Airway epithelial cell (primary cell): ENCODE measurements at places on chromosomes 11 and 22. TPM values are rescaled to one million over a fixed set of nuclear protein-coding genes. Genes with fewer than 3 reads are reported as not detected.

SMC1B gene
- not detected in 2 replicates for total RNA-seq

TAF10 gene
- total RNA-seq: 66.9 and 85.6 TPM in 2 replicates

CABP7 gene
- not detected in 2 replicates for total RNA-seq

KBTBD3 gene
- 3.6 and 4.1 TPM in 2 replicates for total RNA-seq

HTR3A gene
- not detected in 2 replicates for total RNA-seq

SLC15A3 gene
- 0.05 and 0.07 TPM in 2 replicates for total RNA-seq

LDHAL6A gene
- not detected in 2 replicates for total RNA-seq

TYR gene
- total RNA-seq: not detected in 2 replicates

MRGPRX3 gene
- 0.21 TPM in 1 of 2 replicates, not detected in the other for total RNA-seq

TRIM29 gene
- total RNA-seq: 314 and 489 TPM in 2 replicates

RIC3 gene
- total RNA-seq: 0.14 and 0.23 TPM in 2 replicates

PSMD13 gene
- total RNA-seq: 203 and 237 TPM in 2 replicates

PARVG gene
- not detected in 2 replicates for total RNA-seq

OR8G1 gene
- total RNA-seq: not detected in 2 replicates

SMIM35 gene
- total RNA-seq: not detected in 2 replicates

BACE1-AS gene
- total RNA-seq: 1.3 and 3.7 TPM in 2 replicates

AMPD3 gene
- 5.9 and 8.6 TPM in 2 replicates for total RNA-seq
